ENCODE measurements at places on chromosomes 6 and 20.
A peak's percentile ranks its signal among the peaks of the same experiment; 100 is the strongest.

DNA sequence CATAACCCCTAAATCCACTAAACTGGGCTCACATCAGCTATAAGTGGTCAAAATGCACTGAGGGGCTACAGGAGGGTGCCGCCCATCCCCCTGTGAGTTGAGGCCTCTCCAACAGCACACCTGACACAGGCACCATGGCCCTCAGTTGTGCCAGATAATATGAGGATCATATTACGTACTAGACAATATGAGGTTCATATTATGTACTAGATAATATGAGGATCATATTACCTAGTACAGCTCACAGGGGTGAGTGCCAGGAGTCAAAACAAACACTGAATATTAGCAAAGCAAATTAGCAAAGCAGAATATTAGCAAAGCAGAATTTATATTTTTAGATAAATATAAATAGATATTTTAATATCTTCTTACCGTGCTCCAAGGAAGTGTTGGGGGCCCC lies 35.3 kb downstream of the CD24 start:
- DNase-seq = no peak

DNA sequence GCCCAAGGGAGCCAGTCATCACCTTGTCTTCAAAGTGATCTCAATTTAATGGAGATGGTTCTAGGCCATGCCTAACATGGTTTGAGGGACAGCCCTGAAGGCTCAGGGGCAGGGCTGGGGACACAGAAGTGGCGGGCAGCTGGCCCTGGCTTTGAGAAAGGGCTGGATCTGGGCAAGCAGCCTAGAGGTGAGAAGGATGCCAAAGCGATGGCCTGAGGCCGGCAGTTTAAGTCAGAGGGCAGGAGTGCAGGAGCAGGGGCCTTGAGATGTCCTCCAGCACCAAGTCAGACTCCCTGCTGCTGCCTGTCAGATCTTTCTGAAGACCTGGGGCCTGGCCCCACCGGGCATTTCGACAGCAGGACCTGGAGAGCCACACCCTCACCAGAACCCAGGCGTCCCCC lies 28.4 kb upstream of the APMAP start:
- DNase-seq = no peak

DNA sequence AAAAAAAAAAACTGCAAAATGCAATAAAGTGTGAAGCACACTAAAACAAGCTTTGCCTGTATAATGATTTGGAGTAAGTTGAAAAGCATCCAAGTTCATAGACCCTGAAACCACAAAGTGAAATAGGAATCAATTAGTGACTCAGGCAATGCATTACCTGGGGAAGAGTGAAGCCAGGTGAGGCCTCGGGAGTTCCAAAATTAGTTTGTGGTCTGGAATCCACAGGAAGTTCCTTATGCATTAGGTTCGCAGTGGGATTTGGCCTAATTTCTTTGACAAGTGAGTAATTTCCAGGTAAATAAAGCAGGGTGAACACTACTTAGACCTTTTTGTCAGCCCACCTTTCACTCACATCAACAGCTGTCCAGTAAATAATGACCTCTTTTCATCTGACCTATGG lies 490.8 kb downstream of the CBLN4 start:
- DNase-seq = no peak

DNA sequence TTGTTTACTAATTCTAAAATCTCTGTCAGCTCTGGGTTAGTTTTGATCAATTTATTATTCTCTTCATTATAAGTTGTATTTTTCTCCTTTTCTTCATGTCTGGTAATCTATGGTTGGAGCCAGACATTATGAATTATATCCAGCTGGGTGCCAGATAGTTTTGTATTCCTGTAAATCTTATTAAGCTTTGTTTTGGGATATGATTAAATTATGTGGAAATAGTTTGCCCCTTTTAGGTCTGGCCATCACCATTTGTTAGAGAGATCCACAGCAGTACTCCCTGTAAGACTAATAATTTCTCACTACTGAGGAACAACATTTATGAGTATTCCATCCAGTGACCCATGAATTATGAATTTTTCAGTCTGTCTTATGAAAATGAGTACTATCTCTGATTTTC lies 20.9 kb upstream of the SLC17A1 start:
- DNase-seq = no peak

DNA sequence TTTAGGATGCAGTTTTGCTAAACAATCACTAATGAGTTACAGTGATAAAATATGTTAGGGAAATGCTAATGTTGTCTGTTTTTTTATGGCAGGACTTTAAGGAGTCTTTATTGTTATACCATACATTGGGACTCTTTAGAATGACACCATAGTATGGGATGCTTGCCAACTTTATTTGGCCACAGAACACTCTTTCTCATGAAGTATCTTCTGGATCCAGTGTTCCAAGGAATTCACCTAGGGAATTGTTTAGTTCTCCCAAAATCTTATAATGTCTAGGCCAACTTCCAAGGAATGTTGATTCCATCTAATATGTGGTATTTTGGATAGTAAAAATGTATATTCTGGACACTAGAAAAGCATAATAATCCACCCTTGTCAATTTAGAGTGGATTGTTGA lies 3.3 kb downstream of the RIN2 start:
- no peak for DNase-seq

- DNase-seq = no peak
Observed at GRCh38 chr6:34238585-34239499, 2.2 kb downstream of the HMGA1 start.

DNA sequence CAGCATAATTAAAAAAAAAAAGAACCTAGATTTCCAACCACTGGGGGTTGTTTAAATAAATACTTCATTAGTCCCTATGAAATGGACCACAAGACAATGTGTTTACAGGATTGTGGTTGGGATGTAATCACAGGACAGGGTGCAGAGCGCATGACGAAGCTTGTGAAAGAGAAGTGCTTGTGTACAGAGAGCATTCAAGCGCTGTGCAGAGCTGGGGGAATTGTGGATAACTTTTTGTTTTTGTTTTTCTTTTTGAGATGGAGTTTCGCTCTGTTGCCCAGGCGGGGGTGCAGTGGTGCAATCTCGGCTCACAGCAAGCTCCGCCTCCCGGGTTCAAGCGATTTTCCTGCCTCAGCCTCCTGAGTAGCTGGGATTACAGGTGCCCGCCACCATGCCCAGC lies 22.3 kb downstream of the LAMA5 start:
- no peak for DNase-seq

- peak; percentile 76 for DNase-seq
Observed at GRCh38 chr6:127120787-127121636, 2.5 kb downstream of the RSPO3 start.

DNA sequence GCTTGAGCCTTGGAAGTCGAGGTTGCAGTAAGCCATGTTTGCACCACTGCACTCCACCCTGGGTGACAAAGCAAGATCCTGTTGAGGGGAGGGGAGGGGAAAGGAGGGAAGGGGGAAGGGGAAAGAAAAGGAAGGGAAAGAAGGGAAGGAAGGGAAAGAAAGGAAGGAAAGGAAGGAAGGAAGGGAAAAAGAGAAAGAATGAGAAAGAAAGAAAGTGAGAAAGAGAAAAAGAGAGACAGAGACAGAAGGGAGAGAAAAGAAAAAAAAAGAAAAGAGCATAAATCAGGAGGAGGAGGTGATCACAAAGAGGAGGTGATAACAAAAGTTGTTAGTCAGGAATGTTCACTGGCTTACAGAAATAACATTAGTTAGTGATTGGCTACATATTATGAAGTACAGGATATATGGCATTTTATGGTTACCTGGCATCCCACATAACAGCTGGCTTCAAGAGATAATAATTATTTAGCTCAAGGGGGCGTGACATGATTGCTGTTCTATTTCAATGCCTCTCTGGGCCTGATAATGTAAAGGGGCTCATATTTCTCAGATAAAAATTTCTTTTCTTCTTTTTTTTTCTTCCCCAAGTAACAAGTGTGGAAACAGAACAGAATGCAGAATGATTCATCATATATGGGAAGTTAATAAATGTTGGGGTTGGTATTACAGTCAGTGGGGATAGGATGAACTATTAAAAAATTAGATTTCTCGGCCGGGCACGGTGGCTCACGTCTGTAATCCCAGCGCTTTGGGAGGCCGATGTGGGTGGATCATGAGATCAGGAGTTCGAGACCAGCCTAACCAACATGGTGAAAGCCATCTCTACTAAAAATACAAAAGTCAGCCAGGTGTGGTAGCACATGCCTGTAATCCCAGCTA lies 27.1 kb downstream of the SAMHD1 start:
- DNase-seq = no peak

GRCh38 chr6:131574686-131575085 lies 1.7 kb downstream of the ARG1 start:
- DNase-seq = no peak

- no peak for DNase-seq
Observed at GRCh38 chr6:4902363-4902762, 101.5 kb downstream of the RPP40 start.

GRCh38 chr6:150273457-150274309 lies 95.1 kb upstream of the IYD start:
- no peak for DNase-seq

GRCh38 chr6:128327890-128328289 lies 192.5 kb downstream of the PTPRK start:
- DNase-seq = peak; percentile 5

GRCh38 chr20:4281258-4282055 lies 266.1 kb upstream of the RNF24 start:
- no peak for DNase-seq

- peak; percentile 57 for DNase-seq
Observed at GRCh38 chr20:47854687-47855212, 69.5 kb upstream of the SULF2 start.

GRCh38 chr6:48961781-48962415 lies 501.2 kb downstream of the MMUT start:
- DNase-seq = no peak

- DNase-seq = peak; percentile 92
Observed at GRCh38 chr6:27251112-27251605, 3.7 kb downstream of the PRSS16 start.

- no peak for DNase-seq
Observed at GRCh38 chr6:38349795-38350194, 289.9 kb downstream of the BTBD9 start.

DNA sequence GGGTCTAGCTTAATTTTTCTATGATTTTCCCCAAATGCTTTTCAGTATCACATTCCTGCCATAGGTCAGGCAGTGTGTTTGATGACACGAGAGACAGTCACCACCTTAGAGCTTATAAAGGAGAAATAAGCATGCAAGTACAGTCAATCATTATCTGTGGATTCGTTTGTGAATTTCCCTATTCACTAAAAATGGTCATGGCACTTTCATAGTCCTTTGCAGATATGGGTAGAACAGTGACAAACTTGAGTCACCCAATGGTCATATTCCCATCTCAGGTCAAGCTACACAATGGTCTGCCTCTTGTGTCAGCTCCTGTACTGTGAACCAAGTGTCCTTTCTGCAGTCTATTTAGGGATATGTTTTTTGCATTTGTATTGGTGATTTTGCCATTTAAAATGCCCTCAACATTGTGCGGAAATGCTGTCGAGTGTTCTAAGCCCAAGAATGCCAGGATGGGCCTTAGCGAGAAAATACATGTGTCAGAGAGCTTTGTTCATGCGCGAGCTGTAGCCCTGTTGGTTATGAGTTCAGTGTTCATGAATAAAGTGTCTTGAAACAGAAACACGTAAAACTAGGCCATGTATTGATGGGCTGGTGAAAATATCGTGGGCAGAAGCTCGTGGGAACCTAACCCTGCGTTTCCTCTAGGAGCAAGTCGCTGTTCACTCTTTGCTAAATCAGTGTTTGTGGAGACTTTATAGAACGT lies 19.8 kb downstream of the SUMO4 start:
- no peak for DNase-seq

DNA sequence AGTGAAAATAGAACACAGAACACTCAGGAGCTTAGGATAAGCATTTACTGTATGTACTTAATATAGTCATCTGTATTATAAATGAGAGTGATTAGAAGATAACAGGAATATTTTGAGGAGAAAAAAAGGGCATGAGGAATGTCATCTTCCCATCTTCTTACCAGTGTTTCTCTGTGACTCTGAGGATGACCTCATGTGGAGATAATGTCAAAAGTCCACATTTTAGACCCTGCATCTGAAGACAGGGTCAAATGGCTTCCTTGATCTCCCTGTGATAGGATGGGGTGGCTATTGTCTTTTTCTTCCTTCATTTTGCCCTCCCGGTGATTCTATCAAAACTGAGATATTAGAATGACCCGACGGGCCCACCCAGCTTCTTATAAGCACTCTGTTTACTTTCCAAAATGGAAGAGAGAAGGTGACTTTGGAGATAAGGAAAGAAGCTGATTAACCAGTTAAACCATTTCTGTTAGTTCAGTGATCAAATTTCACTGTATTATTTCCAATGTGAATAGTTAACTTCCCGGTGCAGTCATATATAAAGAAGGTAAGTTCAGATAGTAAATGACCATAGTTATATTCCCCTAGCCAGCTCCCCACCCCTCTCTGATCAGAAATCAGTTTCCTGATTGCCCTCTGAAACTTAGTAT lies 115.7 kb upstream of the SALL4 start:
- DNase-seq = no peak

GRCh38 chr6:55058682-55059081 lies 115.6 kb upstream of the HCRTR2 start:
- DNase-seq = no peak

GRCh38 chr6:7115543-7116231 lies 7.9 kb downstream of the RREB1 start:
- DNase-seq = no peak

DNA sequence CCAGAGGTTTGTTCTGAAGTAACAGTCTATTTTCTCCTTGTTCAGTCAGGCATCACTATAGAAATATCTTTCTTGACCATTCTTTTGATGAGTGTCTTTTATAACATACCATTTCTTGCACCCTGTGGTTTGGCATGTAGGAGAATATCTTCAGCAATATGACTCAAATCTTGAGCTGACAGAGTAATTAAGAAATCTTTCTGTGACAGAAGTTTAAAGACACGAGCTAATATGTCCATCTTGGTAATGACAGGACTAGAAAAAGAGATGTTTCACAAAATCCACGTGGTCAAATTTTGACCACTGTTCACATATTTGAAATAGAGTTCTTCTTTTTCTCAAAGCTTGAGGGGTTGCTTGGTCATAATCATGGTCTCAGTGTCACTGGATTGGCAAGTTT lies 149.9 kb downstream of the MYB start:
- DNase-seq = peak; percentile 14

- DNase-seq = no peak
Observed at GRCh38 chr20:21569586-21569985, 55.7 kb upstream of the NKX2-2 start.

DNA sequence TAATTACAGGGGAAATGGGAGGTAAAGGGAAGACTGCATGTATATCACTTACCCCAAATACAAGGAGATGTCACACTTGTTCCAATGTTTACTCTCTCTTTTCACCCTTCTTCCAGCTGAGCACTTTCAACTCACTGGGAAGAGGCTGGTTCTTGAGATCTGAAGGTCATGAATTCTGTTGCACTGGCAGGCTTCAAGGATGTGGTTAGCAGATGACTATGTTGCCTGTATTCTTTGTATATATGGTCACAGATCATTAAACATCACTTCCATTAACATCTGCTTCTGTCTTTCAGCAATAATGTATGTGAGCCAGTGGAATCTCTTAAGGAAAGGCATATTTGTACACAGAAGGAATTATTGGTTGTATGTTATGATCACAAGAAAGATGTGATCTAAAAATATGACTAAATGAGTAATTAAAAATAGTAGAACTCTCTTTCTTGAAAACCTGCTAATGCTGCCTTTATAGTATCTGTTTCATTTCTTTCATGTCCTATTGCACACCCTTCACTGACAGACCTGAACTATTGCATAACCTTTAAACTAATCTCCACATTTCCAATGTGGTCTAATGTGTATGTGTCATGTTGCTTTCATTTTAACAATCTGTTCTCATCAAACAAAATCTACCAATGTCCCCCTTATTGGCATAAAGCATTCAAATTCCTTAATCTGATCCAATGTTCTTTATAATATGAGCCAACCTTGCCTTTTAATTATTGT lies 131.4 kb upstream of the EPHA7 start:
- DNase-seq = no peak
